Activated CD4-positive, alpha-beta T cell treated with anti-CD3 and anti-CD28 coated beads for 1 hour (primary cell): ENCODE measurements at places on chromosomes 1 and 21.

- DNase-seq, result no peak
These were observed 8.4 kb downstream of the TRAPPC10 start for GRCh38 chr21:44020551-44020950.

DNA sequence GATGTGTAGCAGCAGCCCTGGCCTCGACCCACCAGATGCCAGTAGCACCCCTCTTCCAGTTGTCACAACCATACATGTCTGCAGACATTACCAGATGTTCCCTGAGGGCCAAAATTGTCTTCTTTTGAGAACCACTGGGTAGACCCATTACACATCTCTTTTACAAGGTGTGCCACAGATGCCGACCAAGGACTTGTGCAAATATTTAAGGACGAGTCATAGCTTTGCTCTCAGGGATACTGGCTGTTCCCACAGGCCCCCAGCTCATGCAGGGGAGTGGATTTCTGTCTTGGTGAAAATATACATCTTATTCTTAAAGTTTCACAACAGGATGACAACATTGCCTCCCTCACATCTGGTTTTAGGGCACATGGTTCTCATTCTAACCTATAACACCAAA lies 59.4 kb upstream of the ZBTB18 start:
- DNase-seq, result no peak

- no peak for DNase-seq
These were observed 159.7 kb upstream of the NRIP1 start for GRCh38 chr21:15224346-15225086.

GRCh38 chr1:16905110-16905867 lies 9.5 kb downstream of the RNU1-2 start:
- no peak for DNase-seq

GRCh38 chr21:29481081-29481480 lies 182.4 kb downstream of the BACH1 start:
- DNase-seq, result no peak

- DNase-seq, result no peak
These were observed 64.0 kb downstream of the SIK1 start for GRCh38 chr21:43362915-43363314.

DNA sequence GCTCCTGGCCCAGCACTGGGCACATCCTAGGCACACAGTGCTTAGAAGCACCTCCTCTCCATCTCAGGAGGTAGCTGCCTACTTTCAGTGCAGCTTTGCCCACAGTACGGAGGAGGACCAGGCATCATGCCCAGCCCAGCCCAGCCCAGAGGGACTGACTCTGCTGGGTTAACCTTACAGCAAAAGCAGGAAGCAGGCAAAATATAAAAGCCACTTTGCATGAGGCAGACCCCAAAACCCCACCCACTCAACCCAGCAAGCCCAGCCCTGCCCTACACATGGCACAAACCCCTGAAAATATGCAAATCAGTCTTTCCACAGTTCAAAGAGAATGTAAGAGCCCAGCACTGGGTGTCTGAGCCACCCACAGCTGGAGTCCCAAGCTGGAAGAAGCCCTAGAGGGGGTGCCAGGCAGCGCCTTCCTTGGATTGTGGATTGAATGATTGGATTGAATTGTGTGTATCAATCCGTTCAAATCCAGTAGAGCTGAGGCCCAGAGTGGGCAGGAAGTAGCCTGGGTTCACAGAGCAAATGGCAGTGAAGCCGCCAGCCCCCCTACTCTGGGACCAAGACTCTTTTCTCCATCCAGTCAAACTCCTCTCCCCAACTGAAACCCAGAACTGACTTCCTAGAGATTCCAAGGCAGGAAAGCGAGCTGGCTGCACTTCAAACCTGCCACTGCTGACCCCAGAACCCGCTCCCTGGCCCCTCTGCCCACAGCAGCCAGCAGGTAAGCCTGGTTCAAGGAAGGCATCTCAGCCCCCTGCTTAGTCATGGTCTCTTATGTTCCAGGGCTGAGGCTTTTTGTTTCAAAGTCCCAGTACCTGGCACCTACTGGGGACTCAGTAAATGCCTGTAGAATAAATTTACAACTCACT lies 117.7 kb downstream of the LACTBL1 start:
- no peak for DNase-seq

DNA sequence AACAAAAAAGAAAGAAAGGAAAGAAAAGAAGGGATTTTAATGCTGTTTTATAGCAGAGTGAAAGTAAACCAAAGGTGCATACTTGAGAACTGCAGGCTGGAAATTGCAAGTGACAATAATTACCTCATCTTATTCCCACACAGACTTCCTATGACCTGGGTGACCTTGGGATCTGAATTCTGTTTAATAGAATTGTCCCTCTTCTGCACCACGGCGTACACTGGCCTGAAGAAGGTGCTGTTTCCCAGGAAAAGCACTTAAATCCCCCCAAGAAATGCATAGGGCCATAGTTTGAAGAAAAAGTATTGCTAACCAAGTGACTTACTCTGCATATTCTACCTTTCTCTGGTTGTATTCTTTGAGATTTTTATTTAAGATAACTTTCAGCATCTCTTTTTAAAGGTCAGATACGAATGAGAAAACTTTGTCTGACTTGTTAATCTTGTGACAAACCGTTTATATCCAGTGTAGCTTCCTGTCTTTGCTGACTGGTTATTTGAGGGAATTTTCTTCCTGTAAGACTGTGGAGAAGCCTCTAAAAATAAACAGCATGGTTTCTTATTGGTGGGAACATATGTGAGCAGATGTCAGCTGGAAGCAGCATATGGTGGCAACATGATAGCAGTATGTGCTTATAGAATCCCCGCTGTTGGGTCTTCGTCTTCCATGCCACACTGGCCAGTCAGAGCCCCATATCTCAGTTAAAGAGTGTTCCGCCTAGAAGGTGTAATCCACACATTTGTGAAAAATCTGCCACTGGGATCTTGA lies 16.3 kb downstream of the TGFB2 start:
- DNase-seq, result no peak

DNA sequence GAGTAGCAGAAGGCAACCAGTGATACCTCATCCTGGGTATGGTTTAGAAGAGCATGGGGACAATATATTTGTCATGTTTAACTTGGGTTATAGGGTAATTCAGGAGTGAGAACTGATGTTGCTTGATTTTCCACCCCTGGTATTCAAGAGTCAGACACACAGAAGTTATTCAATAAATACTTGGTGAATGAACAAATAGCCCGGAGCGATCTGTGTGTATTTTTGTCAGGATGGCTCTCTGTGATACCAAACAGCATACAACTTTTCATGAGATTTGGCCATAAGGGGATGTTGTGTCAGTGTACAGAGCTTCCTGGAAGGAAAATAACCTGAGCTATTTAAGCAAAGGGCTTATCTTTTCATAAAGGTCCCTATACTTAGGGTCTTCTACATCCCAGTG lies 270.2 kb upstream of the C1orf87 start:
- DNase-seq, result no peak

DNA sequence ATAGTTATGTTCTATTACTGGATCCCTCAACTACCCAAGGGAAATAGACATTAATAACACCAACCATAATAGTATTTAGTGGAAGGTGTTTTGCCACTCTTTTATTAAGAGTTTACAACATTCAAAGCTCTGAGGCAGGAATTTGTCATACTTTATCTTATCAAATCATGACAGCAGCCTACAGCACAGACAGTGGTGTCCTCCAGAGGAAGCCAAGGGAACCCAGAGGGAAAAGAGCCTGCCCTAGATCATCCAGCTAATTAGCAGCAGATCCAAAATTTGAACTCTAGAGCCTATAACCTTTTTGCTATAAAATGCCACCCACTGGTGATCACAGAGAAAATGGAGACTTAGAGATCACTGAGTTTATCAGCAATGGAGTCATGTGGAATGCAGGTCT lies 18.2 kb downstream of the VAV3 start:
- no peak for DNase-seq

DNA sequence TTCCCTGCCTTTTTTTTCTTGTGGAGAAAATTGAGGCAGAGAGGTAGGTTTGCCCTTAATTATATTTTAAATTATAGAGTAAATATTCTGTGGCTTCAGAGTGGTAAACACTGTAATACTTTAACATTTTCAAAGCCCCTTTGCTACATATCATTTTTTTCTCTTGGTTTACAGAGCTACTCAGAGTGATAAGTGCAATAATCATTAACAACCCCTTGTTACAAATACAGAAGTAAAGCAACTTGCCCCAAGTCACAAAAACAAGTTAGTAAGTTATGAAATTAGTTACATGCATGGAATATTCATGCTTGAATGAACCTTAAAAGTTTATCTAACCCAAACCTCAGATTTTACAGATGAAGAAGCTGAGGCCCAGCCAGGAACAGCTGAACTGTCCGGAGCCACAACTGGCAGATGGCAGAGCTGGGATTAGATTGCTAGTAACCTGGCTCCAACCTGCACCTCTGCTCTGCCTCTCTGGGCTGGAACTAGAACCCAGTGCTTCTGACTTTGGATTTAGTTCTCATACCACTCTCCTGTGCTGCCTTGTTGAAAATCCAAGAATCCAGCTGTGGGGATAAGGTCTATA lies 48.7 kb downstream of the TNN start:
- no peak for DNase-seq

DNA sequence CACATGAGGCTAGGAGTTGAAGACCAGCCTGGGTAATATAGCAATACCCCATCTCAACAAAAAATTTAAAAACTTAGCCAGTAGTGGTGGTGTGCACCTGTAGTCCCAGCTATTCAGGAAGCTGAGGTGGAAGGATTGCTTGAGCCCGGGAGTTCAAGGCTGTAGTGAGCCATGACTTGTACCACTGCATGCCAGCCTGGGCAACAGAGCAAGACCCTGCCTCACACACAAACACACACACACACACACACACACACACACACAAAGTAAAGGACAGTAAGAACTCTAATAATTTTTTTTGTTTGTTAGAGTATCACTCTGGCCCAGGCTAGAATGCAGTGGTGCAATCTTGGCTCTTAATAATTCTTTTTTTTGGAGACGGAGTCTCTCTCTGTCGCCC lies 138.0 kb upstream of the SOD1 start:
- DNase-seq, result no peak

- DNase-seq, result no peak
These were observed 34.9 kb downstream of the CHML start for GRCh38 chr1:241605146-241605805.

DNA sequence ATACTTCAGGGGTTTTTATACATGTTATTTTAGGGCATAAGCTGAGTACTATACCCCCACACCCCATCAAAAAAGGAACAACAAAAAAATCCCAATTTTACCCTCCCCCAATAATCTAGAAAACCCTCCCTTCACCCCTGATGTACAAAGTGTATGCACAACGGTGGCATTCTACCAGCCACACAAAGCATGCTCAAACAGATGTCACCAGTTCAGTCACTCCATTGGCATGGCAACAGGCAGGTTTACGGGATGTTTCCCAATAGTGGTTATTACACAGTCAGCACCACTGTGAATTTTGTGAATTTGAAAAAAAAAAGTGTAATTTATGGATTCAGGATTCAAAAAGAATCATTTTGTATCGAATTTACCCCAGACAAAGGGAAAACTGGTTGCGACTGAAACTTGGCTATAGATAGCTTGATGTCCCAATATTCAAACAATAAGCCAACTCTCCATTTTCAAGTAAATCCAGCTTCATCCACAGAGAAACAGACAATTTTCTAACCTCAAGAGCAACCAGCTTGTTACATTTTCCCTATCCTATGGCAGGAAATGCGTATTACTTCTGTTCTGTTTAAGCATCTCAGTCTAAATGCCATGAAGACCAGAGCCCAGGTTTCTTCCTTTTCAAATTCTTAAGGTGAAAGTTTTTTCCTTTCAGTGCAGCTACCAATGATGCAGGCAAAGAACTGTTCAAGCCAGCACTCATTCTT lies 34.0 kb upstream of the SLC45A3 start:
- no peak for DNase-seq

DNA sequence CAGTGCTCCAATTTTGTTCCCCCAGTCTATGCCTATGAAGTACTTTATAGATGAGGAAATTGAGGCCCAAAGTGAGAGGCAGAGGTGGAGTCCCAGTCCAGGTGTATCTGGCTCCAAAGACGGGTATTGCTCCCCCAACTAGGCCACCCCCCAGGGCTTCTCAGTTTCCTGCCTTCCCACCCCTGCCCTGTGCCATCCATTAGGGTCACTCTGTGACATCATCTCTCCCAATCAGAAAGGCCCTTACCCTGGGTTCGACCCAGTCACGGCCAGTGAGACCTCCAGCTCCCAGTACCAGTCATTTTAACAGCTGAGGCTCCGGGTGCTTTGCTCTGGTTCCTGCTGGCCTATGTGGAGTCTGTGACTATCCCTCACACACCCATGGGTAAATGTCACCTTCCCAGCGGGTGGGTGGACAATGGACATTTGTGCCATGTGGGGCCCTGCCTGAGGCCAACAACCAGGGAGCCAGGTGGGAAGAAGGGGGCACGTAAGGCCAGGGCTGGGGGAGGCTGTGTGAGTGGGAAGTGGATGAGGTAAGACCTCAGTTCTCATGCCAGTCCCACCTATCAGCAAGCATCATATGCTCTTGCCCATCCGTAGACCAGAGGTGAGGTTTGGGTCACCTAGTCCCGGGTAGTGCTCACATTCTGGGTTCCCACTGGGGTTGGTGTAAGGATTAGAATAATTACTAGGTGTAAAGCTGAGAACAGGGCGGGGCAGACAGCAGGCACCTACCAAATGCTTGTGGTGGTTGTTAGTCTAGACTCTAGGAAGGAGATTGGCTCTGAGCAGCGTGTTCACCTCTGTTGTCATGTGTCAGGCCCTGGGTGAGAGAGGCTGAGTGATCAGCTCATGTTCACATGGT lies 685.9 kb downstream of the MATN1 start:
- no peak for DNase-seq

GRCh38 chr1:110620250-110620615 lies 14.1 kb upstream of the KCNA2 start:
- DNase-seq, result no peak

DNA sequence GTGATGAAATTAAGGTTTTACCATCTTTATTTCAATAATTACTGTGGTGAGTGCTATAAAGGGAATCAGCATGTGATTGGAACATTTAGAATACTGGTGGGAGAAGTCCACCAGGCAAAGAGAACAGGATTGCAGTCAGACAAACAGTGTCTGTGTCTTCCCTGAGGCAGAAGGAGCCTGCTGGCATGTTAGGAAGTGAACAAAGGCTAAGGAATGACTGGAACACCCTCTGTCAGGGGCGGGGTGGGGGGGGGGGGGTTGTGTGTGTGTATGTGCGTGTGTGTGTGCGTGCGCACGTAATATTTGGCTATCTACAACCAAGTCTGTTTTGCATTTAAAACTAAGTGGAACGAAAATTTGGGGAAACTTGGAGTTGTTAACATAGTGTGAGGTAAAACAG lies 30.2 kb downstream of the SRRM1 start:
- no peak for DNase-seq

GRCh38 chr1:23242414-23242813 lies 25.1 kb upstream of the HTR1D start:
- DNase-seq, result no peak

DNA sequence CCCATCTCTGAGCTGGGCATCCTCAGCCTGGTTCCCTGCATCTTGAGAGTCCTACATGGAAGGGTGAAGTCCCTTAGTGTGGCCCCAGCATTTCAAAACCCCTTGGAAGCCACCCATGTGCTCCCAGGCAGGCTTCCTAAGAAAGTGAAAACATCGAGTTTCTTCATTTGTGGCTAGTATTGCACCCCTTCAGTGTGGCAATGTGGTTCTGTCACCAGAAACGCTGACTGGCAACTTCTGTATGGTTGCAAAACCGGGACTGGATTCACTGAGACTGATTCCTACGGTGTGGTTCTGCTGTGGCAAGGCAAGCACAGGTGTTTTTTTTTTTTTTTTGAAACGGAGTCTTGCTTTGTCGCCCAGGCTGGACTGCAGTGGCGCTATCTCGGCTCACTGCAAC lies 9.0 kb upstream of the IFNGR2 start:
- no peak for DNase-seq
